ENCODE measurements at places on chromosomes 5 and 9. TPM values are rescaled to one million over a fixed set of nuclear protein-coding genes. Genes with fewer than 3 reads are reported as not detected.

- peaks cover 4% of the 10 kb centered on the region for H3K4me1 ChIP-seq
- no peak overlapping the region for H3K4me3 ChIP-seq
- no peaks in the 10 kb centered on the region for H3K36me3 ChIP-seq
These were observed 17.1 kb downstream of the SCAI start for GRCh38 chr9:125126019-125126746.

Gene UBAC1
- total RNA-seq, result 40.2 TPM

Gene KCNMB1
- total RNA-seq, result 4.5 TPM

DNA sequence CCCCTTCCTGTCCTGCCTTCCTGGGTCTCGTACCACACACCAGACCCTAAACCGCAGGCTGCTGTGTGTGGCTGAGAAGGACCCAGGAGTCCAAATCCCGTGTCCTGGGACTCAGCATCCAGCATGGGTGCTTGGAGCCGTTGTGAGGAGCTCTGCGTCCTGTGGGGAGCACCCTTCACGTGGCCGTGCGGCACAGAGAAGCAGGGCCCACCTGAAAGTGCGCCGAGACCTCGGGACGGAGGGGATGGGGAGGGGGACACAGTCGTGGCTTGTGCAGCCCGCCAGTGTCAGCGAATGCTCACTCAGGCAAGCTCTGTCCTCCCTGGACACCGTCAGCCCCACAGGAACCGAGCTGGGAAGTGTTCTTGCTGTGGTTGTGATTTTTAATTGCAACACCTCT is 244.6 kb downstream of the CACNA1B start:
- DNase-seq, result no peak
- H3K4me3 ChIP-seq, result no peak overlapping the region
- no peaks in the 10 kb centered on the region for H3K4me1 ChIP-seq
- H3K27ac ChIP-seq, result no peak overlapping the region

GRCh38 chr5:113437111-113437510 is 2.3 kb upstream of the TSSK1B start:
- H3K27me3 ChIP-seq, result no peaks in the 10 kb centered on the region
- no peak for DNase-seq
- no peaks in the 10 kb centered on the region for H3K36me3 ChIP-seq
- H3K4me3 ChIP-seq, result no peak overlapping the region
- H3K27ac ChIP-seq, result no peak overlapping the region
- no peaks in the 10 kb centered on the region for H3K4me1 ChIP-seq

Gene VLDLR
- total RNA-seq, result 24.2 TPM

DNA sequence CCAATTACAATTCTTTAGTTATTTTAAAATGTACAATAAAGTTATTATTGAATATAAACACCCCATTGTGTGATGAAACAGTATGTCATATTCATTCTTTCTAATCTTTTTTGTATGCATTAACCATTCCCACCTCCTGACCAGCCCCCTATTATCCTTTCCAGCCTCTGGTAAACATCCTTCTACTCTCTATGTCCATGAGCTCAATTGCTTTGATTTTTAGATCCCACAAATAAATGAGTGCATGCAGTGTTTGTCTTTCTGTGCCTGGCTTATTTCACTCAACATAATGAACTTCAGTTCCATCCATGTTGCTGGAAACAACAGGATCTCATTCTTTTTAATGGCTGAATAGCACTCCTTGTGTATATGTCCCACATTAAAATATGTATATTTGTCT is 1858.9 kb upstream of the C9orf72 start:
- DNase-seq, result no peak
- H3K27me3 ChIP-seq, result no peaks in the 10 kb centered on the region
- H3K36me3 ChIP-seq, result no peaks in the 10 kb centered on the region
- no peak overlapping the region for H3K4me3 ChIP-seq
- no peak overlapping the region for H3K27ac ChIP-seq

Gene ANKDD1B
- total RNA-seq, result 3.1 TPM

DNA sequence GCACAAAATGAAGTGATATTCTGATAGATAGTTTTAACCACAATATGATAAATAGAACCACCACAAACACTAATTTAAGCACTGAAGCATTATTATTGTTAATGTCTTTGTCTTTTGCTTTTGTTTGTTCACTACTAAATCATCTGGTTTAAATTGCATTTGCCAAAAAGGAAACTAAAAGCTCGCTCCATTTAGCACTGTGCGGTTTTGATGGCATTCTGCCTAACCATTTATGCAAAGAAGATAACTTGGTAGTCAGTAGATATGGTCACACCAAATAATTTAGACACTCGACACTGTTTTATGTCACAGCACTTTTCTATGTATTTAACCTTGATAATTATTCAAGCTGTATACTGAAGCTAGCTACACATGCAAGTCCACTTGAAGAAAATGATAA is 849.8 kb upstream of the CDH6 start:
- H3K27me3 ChIP-seq, result no peaks in the 10 kb centered on the region
- no peak overlapping the region for H3K27ac ChIP-seq
- no peaks in the 10 kb centered on the region for H3K36me3 ChIP-seq
- H3K4me1 ChIP-seq, result no peaks in the 10 kb centered on the region
- H3K4me3 ChIP-seq, result no peak overlapping the region

DNA sequence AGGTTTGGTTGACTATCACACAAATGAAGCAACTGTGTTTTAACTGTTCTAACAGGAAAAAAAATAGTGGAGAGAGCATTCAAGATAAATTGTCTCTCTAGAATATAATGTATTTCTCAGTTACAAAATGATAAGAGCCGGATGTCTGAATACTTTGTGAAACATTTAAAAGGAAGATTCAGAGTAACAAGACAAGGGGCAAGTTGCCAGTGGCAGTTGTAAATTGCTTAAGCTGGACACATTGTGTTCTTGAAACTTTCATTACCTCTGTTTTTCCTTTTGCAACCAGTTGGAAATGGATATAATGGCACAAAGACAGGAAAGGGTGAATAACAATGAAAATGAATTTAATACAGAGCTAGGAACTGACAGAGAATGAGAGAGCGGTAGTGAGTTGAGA is 15.2 kb upstream of the TBCA start:
- H3K36me3 ChIP-seq, result no peaks in the 10 kb centered on the region
- H3K4me3 ChIP-seq, result no peak overlapping the region
- H3K4me1 ChIP-seq, result no peaks in the 10 kb centered on the region
- no peak for DNase-seq

Gene TRAF1
- total RNA-seq, result 10.9 TPM

- no peak overlapping the region for H3K27ac ChIP-seq
- no peaks in the 10 kb centered on the region for H3K4me1 ChIP-seq
- H3K36me3 ChIP-seq, result no peaks in the 10 kb centered on the region
- DNase-seq, result no peak
These were observed 223.1 kb downstream of the GNA14 start for GRCh38 chr9:77424993-77425392.

GRCh38 chr5:106648401-106648800 is 1022.3 kb downstream of the EFNA5 start:
- no peaks in the 10 kb centered on the region for H3K36me3 ChIP-seq
- no peaks in the 10 kb centered on the region for H3K4me1 ChIP-seq
- no peaks in the 10 kb centered on the region for H3K27me3 ChIP-seq
- no peak for DNase-seq

Gene ATG12
- total RNA-seq, result 30.1 TPM

GRCh38 chr5:88144219-88145001 is 124.2 kb downstream of the TMEM161B start:
- no peak overlapping the region for H3K4me3 ChIP-seq
- no peak overlapping the region for H3K27ac ChIP-seq
- no peaks in the 10 kb centered on the region for H3K36me3 ChIP-seq
- no peak for DNase-seq
- peaks cover 61% of the 10 kb centered on the region for H3K27me3 ChIP-seq

DNA sequence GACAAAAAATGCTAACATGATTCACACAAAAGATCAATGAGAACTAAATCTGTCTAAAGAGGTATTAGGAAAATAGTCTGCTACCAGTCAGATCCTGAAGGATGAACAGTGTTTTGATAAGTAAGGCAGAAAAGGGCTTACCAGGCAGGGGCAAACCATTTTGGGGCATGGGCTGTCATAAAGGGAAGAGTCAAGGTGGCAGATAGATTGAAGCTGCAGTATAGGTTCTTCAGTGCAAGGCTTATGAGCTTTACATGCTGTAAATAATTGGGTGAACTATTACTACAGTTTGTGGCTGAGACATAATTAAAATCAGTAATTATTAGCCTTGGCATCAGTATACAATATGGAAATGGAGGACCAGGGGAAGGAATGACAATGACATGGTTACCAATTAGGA is 21.8 kb downstream of the CSNK1A1 start:
- no peak for DNase-seq
- no peak overlapping the region for H3K27ac ChIP-seq
- H3K36me3 ChIP-seq, result no peaks in the 10 kb centered on the region
- H3K4me1 ChIP-seq, result peaks cover 21% of the 10 kb centered on the region

Gene PCDHGB6
- 7.5 TPM for total RNA-seq

DNA sequence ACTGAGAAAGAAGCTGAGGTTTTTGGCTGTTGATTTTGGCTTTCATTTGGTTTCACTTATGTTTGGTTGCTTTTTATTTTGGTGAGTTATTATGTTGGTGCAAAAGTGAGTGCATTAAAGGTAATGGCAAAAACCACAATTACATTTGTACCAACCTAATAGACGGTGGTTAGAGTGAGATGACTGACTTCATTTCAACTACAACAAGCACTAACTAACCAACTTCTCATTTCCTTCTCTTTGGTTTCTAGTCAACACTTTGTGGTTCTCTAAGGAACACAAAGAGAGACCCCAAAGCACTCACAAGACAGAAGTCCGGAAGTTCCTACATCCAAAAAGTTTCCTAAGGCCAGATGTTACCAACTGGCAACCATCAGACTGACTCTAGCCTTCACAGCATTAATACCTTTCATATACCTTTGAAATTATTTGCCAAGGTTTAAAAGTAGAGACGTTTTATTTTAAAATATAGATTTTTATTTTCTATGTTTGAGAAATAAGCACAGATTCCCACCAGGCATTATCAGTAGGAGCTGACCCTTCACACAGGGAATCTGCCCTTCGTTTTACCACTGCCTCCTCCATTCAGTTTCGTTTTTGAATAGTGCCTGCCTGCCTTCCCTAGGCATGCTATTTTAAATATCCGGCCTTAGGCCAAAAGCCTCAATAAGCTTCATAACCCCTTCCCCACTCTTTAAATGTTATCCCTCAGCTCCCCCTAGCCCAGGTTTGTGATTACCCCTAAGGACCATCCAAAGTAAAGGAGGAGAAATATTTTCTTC is 301.1 kb upstream of the PTGER4 start:
- H3K4me3 ChIP-seq, result no peak overlapping the region
- DNase-seq, result no peak
- H3K36me3 ChIP-seq, result no peaks in the 10 kb centered on the region
- no peaks in the 10 kb centered on the region for H3K27me3 ChIP-seq
- H3K4me1 ChIP-seq, result no peaks in the 10 kb centered on the region

Gene HTR1A
- not detected for total RNA-seq

Gene PRSS3
- total RNA-seq, result 0.79 TPM

Gene REXO4
- 17.5 TPM for total RNA-seq

DNA sequence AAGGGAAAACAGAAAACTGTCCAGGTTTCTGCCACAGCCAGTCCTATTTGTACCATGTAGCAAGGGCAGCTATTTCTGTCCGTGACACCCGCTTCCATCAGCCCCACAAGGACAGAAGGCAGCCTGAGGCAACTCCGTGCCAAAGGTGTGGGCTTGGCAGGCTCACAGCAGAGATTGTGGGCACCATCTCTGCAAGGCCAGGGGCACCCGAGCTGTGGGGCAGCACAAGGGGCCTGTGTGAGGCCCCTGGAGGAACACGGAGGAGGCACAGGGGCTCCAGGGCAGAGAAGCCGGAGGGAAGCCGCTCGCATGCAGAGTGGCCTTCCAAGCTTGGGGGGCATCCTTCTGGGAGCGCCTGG is 43.5 kb downstream of the COL23A1 start:
- no peak overlapping the region for H3K4me3 ChIP-seq
- no peak for DNase-seq
- H3K27me3 ChIP-seq, result no peaks in the 10 kb centered on the region
- no peak overlapping the region for H3K27ac ChIP-seq
- no peaks in the 10 kb centered on the region for H3K36me3 ChIP-seq

DNA sequence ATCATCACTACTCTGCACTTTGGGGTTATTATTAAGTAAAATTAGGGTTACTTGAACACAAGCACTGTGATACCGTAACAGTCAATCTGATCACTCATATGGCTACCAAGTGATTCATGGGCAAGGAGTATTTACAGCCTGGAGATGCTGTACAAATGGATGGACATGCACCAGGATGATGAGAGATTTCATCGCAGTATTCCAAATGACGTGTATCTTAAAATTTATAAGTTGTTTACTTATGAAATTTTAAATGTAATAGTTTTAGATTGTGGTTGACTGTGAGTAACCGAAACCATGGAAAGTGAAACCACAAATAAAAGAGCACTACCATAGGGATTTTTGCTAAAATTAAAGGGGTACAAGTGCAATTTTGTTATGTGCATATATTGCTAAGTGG is 462.2 kb upstream of the PTGER4 start:
- H3K27me3 ChIP-seq, result no peaks in the 10 kb centered on the region
- DNase-seq, result no peak
- no peak overlapping the region for H3K27ac ChIP-seq
- no peak overlapping the region for H3K4me3 ChIP-seq

- H3K36me3 ChIP-seq, result no peaks in the 10 kb centered on the region
- H3K4me1 ChIP-seq, result peaks cover 28% of the 10 kb centered on the region
- H3K27ac ChIP-seq, result no peak overlapping the region
- no peak overlapping the region for H3K4me3 ChIP-seq
- no peak for DNase-seq
- no peaks in the 10 kb centered on the region for H3K27me3 ChIP-seq
These were observed 12.4 kb downstream of the NACC2 start for GRCh38 chr9:136082496-136083361.

Gene ENTPD8
- 5.2 TPM for total RNA-seq

GRCh38 chr5:2113348-2114131 is 230.8 kb upstream of the IRX4 start:
- H3K27ac ChIP-seq, result no peak overlapping the region
- H3K4me3 ChIP-seq, result no peak overlapping the region
- no peak for DNase-seq
- H3K36me3 ChIP-seq, result no peaks in the 10 kb centered on the region
- H3K27me3 ChIP-seq, result peaks cover 4% of the 10 kb centered on the region
- no peaks in the 10 kb centered on the region for H3K4me1 ChIP-seq

Gene CSF1R
- total RNA-seq, result 55.8 TPM

GRCh38 chr5:180353048-180353979 is at the start of gene GFPT2:
Gene GFPT2, minus strand, starts transcription at chr5:180353336. Its CDS starts 119 bp downstream, at chr5:180353217.
- H3K4me3 ChIP-seq, result peak within 1 kb of the TSS; percentile 48
- H3K4me1 ChIP-seq, result no peaks in the 10 kb centered on the region
- H3K36me3 ChIP-seq, result no peaks in the 10 kb centered on the region
- DNase-seq, result peak; percentile 89
- no peaks in the 10 kb centered on the region for H3K27me3 ChIP-seq

Gene TMEM252
- total RNA-seq, result 111 TPM

Gene DMGDH
- total RNA-seq, result 10.4 TPM

Gene PPP3R2
- total RNA-seq, result not detected

- no peaks in the 10 kb centered on the region for H3K36me3 ChIP-seq
- no peak for DNase-seq
- no peak overlapping the region for H3K4me3 ChIP-seq
- no peaks in the 10 kb centered on the region for H3K4me1 ChIP-seq
- H3K27ac ChIP-seq, result no peak overlapping the region
These were observed 30.6 kb upstream of the IL33 start for GRCh38 chr9:6184749-6185645.

Data from kidney (tissue), 22 donors.